ENCODE measurements at places on chromosomes 5 and 9.

GRCh38 chr9:26891726-26892125 lies 876 bp downstream of the CAAP1 start:
- peak; percentile 9 for DNase-seq

DNA sequence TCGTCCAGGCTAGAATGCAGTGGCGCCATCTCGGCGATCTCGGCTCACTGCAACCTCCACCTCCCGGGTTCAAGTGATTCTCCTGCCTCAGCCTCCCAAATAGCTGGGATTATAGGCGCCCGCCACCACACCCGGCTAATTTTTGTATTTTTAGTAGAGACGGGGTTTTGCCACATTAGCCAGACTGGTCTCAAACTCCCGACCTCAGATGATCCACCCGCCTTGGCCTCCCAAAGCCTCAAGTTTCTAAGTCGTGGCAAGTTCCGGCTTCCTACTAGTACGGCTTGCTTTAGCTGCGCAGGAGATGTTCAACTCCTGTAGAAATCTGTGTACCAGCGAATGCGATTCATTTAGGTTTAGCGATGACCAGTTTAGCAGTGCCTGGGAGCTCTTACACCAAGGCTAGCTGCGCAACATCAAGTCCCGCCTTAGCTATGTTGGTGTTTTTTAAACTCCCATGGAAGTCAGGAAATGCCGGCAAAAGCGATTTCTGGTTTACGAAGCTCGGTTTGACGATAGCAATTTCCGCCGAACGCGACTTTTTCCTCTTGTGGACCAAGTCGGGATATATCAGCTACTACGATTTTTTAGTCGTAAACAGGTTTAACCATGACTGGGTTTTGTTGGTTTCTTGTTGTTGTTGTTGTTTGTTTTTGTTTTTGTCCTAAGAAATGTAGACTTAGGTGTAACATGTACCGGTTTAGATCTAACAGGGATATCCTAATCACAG lies 46.4 kb downstream of the ANXA2R start:
- no peak for DNase-seq

DNA sequence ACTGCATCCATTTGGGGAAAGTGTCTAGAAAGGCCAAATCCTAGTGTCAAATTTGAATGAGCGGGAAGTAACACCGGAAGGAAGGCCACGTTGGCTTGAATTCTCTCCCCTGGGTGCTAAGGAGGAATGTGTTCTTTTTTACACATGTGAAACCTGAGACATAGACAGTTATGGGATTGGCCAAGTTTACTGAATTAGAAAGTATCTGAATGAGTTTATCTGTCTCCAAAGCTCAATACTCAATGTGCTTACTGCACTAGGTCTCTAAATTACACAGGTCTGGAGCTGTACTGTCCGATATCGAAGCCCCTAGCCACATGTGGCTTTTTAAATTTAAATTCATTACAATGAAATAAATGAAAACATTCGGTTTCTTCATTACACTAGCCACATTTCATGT lies 6.0 kb downstream of the DMRT1 start:
- DNase-seq = no peak

GRCh38 chr9:16575986-16576245 lies 294.6 kb downstream of the BNC2 start:
- no peak for DNase-seq

DNA sequence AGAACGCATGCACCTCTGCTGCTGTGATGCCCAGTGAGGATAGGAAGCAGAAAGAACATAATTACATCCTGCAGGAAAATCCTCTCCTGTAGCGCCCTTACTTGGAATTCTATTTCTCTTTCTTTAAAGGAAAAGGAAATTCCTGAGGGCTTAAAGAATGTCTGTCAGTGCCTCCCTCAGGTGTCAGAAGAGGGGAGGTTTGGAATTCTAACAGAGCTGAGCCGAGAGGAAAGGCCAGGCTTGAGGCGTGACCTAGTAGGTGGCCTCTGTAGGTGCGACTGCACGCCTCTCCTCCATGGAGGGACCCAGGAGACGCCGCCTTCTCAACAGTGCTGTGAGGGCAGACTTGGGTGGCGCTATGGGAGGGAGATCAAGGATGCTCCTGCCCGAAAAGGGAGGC lies 55.9 kb upstream of the ERCC6L2 start:
- no peak for DNase-seq

DNA sequence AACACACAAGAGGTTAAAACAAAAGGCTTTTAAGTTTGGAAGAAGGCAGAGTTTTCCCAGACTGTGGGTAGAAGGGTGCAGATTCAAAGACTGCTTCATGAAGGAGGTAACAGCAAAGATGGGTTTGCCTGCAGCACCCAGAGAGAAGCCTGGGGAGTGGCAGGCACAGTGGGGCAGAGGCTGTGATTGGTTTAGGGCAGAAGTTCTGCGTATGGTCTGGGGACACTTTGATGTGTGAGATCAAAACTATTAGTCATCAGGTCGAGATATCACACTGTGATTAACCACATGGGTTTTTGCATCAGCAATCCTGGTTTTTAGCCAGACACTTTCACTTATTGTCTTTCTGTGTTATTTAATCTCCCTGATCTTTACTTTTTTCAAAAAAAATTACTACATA lies 188.8 kb upstream of the GLRA1 start:
- no peak for DNase-seq

DNA sequence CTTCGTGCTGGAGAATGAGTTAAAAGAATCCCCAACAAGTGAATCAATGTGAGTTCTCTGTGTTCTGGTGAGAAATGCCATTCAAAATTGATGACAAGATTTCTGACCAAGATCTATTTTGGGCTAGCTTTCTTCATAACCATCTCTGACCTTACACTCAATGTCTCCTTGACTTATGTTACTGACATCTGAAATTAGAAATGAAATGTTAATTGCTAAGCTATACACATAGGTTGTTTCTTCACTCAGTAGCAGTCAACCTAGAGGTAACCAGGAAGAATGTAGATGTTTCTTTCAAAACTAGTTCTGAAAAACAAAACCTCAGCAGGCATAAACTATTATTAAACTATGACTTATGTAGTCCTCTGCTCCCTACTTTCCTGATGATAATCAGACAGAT lies 2220.7 kb upstream of the C9orf72 start:
- DNase-seq = no peak

DNA sequence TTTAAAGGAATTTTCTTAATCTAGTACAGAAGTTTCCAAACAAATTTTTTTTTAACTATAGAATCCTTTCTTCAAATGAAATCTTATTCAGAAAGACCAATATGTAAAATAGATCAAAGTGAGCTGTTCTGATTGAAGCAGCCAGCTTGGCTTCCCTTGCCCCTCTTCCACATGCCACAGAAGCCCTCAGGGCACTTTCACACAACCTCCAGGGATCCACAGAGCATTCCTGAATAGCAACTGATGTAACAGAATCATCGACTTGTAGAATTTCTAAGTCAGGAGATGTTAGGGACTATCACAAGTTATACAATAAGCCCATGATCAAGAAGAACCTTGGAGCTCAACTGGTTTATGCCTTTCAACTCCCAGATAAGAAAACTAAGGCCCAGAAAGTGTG lies 427.8 kb upstream of the C9orf72 start:
- DNase-seq = no peak

- DNase-seq = no peak
Measured at GRCh38 chr9:98049288-98050072, 7.1 kb upstream of the NANS start.

DNA sequence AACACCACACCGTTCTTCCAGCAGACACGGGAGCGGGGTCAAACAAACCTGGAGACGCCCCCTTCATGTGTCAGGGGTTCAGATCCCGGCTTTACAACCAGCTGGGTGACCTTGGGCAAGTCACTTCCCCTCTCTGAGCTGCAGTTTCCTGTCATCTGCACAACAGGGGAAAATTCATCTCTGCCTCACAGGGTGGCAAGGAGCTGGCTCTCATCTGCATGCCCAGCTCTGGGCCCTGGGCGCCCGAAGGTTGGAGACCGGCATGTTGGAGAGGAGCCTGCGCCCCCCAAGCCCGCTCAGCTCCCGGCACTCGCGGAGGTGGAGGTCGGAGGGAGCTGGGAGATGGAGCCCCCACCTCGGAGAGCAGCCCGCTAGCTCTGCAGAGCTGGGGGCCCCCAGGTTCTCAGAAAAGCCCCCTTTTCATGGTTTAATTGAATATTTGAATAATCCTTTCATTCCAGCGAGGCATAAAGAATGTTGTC lies 20.4 kb downstream of the NR5A1 start:
- DNase-seq = no peak
